ENCODE measurements at places on chromosomes 2 and 18. TPM values are rescaled to one million over a fixed set of nuclear protein-coding genes. Genes with fewer than 3 reads are reported as not detected.
A peak's percentile ranks its signal among the peaks of the same experiment; 100 is the strongest.

DNA sequence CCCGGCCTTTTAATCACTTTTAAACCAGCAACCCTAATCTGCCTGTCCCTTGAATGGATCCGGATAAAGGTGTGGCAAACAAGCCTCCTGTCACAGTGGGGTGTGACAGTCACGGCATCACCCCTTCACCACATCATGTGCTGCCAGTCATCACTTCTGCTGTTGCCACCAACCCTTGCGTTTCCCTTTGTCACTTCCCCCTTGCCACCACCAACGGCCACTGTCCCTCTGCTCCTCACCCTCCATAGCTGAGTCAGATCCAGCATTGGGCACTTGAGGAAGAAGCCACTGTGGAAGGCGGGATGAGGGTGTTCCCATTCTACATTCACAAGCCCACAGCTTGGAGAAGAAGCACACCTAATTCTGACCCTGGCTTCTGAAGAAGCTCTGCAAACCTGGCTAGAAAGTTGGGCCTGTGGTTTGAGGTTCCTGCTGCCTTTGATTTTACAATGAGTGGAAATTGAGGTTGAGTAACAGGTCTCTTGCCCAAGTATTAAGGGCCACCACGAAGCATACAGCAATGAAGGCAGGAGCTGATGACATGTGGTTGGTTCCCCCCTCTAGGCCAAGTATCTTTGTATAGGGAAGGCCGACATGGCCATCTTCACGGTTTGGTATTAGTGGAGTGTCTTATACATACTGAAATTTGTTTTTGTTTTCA, 22.9 kb upstream of the DARS1 start:
- H3K36me3 ChIP-seq: no peaks in the 10 kb centered on the region
- DNase-seq: peak; percentile 44
- no peaks in the 10 kb centered on the region for H3K27me3 ChIP-seq
- peak overlapping the region; percentile 29 for H3K27ac ChIP-seq
- H3K4me3 ChIP-seq: no peak overlapping the region

DNA sequence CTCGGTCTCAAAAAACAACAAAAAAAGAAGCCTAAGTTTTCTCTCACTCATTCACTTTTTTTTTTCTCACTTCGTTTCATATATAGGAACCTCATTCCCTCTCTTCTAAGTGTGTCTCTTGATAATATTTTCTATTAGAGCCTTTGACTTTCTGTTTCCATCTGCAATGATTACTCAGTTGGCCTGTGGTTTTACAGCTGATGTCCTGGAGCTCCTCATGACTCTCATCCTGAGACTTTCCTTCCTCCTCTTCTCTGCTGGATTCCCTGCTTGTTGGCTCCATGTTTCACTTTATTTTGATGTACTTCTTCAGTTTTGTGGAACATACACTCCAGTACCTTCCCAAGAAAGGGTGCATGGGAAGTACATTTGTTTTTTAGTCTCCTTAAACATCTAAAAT, 154.2 kb upstream of the GATA6 start:
- no peak overlapping the region for H3K27ac ChIP-seq
- H3K36me3 ChIP-seq: no peaks in the 10 kb centered on the region
- no peak for DNase-seq
- H3K4me1 ChIP-seq: no peaks in the 10 kb centered on the region
- no peak overlapping the region for H3K4me3 ChIP-seq
- H3K27me3 ChIP-seq: no peaks in the 10 kb centered on the region

DNA sequence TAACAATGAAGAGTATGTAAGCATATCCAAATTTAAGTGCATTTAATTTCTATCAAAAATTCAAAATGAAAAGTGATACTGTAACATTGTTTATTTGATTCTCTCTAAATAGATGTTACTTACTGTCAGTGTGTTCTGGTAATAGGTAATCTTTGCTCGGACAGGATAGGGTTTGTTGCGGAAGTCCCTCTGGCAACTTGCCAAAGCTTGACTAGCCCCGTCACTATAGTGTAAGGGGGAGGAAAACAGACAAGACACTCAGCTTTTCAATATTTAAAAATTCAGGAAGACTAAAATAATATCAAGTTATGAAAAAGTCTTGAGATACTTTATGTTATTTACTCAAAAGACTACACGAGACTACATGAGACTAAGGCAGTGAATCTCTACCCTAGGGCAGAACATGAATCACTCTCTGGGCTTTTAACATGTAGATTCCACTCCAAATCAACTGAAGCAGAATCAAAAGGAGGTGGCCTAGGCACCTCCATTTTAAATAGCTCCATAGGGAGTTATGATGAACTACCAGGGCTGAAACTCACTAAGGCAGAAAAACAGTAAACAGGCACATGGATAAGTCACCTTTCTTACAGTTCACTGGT, 5.9 kb downstream of the LMAN1 start:
- no peak overlapping the region for H3K27ac ChIP-seq
- peaks cover 66% of the 10 kb centered on the region for H3K36me3 ChIP-seq
- no peak for DNase-seq
- no peaks in the 10 kb centered on the region for H3K4me1 ChIP-seq
- no peaks in the 10 kb centered on the region for H3K27me3 ChIP-seq
- no peak overlapping the region for H3K4me3 ChIP-seq

- no peak overlapping the region for H3K4me3 ChIP-seq
- DNase-seq: no peak
- H3K36me3 ChIP-seq: no peaks in the 10 kb centered on the region
- no peak overlapping the region for H3K27ac ChIP-seq
- peaks cover 23% of the 10 kb centered on the region for H3K27me3 ChIP-seq
- H3K4me1 ChIP-seq: no peaks in the 10 kb centered on the region
Measured at GRCh38 chr2:73301636-73302035, 8.3 kb upstream of the EGR4 start.

GRCh38 chr2:20538308-20539132, 91.6 kb downstream of the RHOB start:
- H3K36me3 ChIP-seq: no peaks in the 10 kb centered on the region
- H3K27me3 ChIP-seq: no peaks in the 10 kb centered on the region
- H3K27ac ChIP-seq: no peak overlapping the region
- H3K4me3 ChIP-seq: no peak overlapping the region
- DNase-seq: no peak

GRCh38 chr2:70553584-70554337, at the start of gene TGFA:
Gene TGFA (minus strand): TSS chr2:70553826. CDS start chr2:70553767, 59 bp downstream.
- peaks cover 24% of the 10 kb centered on the region for H3K4me1 ChIP-seq
- H3K4me3 ChIP-seq: peak within 1 kb of the TSS; percentile 65
- no peak within 1 kb of the TSS for H3K27ac ChIP-seq

DNA sequence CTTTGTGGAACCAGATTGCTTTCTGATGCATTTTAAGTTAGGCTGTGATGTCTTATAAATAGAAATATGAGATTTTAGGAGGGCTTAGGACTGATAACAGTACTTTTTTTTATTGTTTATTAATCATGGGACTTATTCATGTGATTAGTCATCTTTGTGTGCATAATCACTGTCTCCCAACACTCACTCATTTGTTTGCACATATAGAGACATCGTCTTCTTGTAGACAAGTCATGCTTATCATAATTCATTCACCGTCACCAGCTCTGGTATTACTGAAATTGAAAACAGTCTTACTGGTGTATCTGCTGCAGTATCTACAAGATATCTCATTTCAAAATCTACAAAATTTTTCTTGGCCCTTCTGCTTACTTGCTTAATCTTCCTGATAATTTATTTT, 45.8 kb downstream of the WDR7 start:
- H3K27ac ChIP-seq: no peak overlapping the region
- H3K27me3 ChIP-seq: no peaks in the 10 kb centered on the region
- H3K4me3 ChIP-seq: no peak overlapping the region
- no peaks in the 10 kb centered on the region for H3K4me1 ChIP-seq

- H3K36me3 ChIP-seq: no peaks in the 10 kb centered on the region
- H3K27ac ChIP-seq: no peak overlapping the region
- no peak overlapping the region for H3K4me3 ChIP-seq
- no peak for DNase-seq
Measured at GRCh38 chr2:159126432-159127022, 158.1 kb downstream of the TANC1 start.

DNA sequence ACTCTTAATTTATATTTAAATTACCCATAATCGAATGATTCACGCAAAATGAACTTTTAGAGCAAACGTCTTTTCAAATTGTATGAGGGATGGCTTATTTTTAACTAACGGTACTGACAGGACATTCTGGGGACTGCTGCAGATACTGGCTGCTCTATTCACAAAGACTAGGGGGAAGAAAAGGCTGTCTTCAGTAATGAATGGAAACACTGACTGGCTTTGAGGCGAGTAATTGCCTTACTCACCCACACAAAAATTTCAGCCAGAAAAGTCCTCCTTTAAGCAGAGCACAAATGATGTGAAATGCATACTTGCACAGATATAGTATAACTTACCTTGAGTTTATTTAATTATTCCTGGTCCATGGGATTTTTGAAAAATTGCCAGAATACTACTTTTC, 852.6 kb downstream of the DPP10 start:
- no peaks in the 10 kb centered on the region for H3K27me3 ChIP-seq
- H3K4me1 ChIP-seq: no peaks in the 10 kb centered on the region

- peaks cover 6% of the 10 kb centered on the region for H3K36me3 ChIP-seq
- no peak overlapping the region for H3K4me3 ChIP-seq
- no peak for DNase-seq
- peaks cover 21% of the 10 kb centered on the region for H3K4me1 ChIP-seq
- H3K27ac ChIP-seq: no peak overlapping the region
Measured at GRCh38 chr2:225017713-225018112, 24.6 kb downstream of the DOCK10 start.

GRCh38 chr2:40204268-40204667, 247.6 kb downstream of the SLC8A1 start:
- no peak for DNase-seq
- no peaks in the 10 kb centered on the region for H3K4me1 ChIP-seq
- H3K27me3 ChIP-seq: no peaks in the 10 kb centered on the region
- H3K27ac ChIP-seq: no peak overlapping the region
- no peak overlapping the region for H3K4me3 ChIP-seq

- no peaks in the 10 kb centered on the region for H3K36me3 ChIP-seq
- peaks cover under 1% of the 10 kb centered on the region for H3K4me1 ChIP-seq
- no peak overlapping the region for H3K4me3 ChIP-seq
Measured at GRCh38 chr2:218024871-218025270, 22.1 kb upstream of the TNS1 start.

GRCh38 chr18:50030146-50030545, 164.8 kb downstream of the MYO5B start:
- no peaks in the 10 kb centered on the region for H3K27me3 ChIP-seq
- no peak for DNase-seq
- no peaks in the 10 kb centered on the region for H3K4me1 ChIP-seq
- H3K36me3 ChIP-seq: no peaks in the 10 kb centered on the region
- H3K4me3 ChIP-seq: no peak overlapping the region

DNA sequence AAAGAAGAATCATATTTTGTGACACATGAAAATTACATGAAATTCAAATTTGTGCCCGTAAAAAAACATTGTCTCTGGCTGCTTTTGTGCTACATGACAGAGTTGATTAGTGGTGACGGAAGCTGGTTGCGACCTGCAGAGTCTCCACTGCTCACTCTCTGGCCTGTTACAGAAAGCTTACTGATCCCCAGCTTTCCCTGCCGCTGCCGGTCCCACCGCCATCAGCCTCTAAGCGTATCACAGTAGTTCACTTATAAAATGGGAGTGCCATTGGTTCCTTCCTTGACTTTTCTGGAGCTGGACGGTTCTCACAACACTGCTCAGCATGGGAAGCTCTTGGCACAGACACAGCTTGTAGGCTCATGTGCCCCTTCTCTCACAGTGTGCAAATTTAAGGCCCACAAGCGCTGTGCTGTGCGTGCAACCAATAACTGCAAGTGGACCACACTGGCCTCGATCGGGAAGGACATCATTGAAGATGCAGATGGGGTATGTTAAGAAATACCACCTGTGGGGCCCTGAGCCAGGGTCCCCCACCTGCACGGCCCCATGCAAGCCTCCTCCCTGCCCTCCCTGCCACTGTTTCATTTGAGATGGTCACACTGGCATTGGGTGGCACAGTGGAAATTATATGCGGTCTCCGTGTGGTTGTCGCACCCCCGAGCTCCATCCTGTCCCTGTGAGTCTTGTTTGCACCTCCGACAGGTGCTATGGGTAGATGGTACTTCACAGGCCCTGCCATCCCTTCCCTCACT, 81.3 kb downstream of the DGKD start:
- no peaks in the 10 kb centered on the region for H3K4me1 ChIP-seq
- no peak for DNase-seq
- no peaks in the 10 kb centered on the region for H3K27me3 ChIP-seq
- H3K27ac ChIP-seq: no peak overlapping the region
- H3K36me3 ChIP-seq: peaks cover 63% of the 10 kb centered on the region

GRCh38 chr2:26076001-26076587, 42.2 kb downstream of the RAB10 start:
- H3K27me3 ChIP-seq: no peaks in the 10 kb centered on the region
- no peak overlapping the region for H3K4me3 ChIP-seq
- no peaks in the 10 kb centered on the region for H3K36me3 ChIP-seq
- H3K4me1 ChIP-seq: no peaks in the 10 kb centered on the region

DNA sequence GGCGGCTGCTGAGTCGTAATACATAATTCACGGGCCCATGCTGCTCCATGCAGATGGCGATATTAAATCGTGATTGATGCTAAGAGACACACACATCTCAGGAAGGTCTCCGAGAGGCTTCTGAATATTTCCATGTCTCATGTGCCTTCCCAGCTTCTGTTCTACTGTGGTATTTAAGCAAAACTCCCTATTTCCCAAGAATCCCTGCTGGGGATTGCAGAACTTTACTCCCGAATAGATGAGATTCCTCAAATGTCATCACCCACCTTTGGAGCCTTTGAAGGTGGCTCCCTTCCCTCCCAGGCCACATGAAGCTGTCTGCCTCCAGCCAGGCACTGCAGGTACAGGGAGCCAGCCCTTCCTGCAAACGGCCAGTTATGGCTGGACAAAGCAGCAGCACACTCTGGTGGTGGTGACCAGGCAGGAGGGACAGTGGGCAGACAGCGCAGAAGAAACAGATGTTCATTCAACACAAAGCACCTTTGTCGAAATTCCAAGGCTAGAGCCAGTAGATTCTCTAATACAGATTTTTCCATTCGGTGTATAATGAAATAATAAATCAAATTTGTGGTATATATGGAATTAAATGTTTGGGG, 14.1 kb downstream of the NRP2 start:
- no peak overlapping the region for H3K27ac ChIP-seq
- no peak for DNase-seq
- no peaks in the 10 kb centered on the region for H3K36me3 ChIP-seq

- H3K36me3 ChIP-seq: no peaks in the 10 kb centered on the region
- H3K27ac ChIP-seq: no peak overlapping the region
- no peaks in the 10 kb centered on the region for H3K4me1 ChIP-seq
- peaks cover 38% of the 10 kb centered on the region for H3K27me3 ChIP-seq
- H3K4me3 ChIP-seq: no peak overlapping the region
Measured at GRCh38 chr18:59220784-59221765, 1.1 kb downstream of the GRP start.

DNA sequence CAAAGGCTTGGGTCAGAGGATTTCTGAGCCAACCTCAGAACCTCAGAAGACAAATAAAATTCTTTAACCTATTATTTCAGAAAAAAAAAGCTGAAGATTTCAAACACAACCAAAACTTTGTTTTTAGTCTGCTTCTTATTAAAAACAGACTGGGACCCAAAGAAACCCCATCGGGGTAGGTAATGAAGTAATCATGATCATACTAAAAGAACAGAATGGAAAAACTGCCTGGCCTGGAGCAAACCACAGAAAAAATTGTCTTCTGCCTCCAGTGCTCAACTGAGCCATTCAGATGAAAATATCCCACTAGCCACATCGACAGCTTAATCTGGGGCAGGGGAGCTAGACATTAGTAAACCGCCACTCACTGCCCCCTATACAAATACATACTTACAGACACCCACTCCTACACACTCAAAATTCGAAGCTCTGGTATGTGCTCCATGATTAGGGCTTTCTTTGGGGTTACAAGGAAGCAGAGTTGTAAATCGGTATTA, 76.5 kb downstream of the SDC1 start:
- no peaks in the 10 kb centered on the region for H3K36me3 ChIP-seq
- no peak overlapping the region for H3K27ac ChIP-seq
- no peak for DNase-seq

The MATN3 gene
- total RNA-seq: not detected

The TWIST2 gene
- total RNA-seq: not detected

The RAMP1 gene
- not detected for total RNA-seq

The REG1A gene
- not detected for total RNA-seq

The ARID5A gene
- total RNA-seq: 326 TPM

The PARD3B gene
- 0.87 TPM for total RNA-seq

The RRM2 gene
- total RNA-seq: 1.4 TPM
